ENCODE measurements at places on chromosomes 5 and 9. TPM values are rescaled to one million over a fixed set of nuclear protein-coding genes. Genes with fewer than 3 reads are reported as not detected.

PCDHGB4 gene
- total RNA-seq, result 12.5 TPM

LCN2 gene
- 38.2 TPM for total RNA-seq

FAM200C gene
- total RNA-seq, result 4.3 TPM

PRDM9 gene
- not detected for total RNA-seq

PHF24 gene
- total RNA-seq, result not detected

GRM6 gene
- not detected for total RNA-seq

PLAC8L1 gene
- not detected for total RNA-seq

SLCO6A1 gene
- not detected for total RNA-seq

ADRA1B gene
- 5.4 TPM for total RNA-seq

C5orf58 gene
- total RNA-seq, result not detected

CARTPT gene
- not detected for total RNA-seq

DNA sequence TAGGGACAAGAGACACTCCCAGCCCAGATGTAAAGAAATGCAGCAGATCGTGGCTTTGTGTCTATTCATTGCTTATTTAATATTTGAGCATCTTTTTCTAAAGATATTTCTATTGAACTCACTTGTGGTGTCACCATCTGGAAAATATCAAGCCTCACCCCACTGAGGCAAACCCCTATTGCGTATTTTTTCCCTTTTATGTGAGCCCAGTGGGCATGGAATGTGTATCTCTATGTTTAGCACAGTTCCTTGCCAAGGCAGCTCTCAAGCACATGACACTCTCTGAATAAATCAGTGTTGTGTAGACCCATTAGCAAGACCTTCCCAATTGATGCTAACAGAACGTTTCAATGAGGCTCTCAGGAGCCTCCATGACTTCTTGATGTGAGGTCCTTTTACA is 81.6 kb downstream of the TMEM174 start:
- no peak for DNase-seq

- no peak for DNase-seq
These were observed 62.8 kb upstream of the SUB1 start for GRCh38 chr5:32522429-32523143.

DNA sequence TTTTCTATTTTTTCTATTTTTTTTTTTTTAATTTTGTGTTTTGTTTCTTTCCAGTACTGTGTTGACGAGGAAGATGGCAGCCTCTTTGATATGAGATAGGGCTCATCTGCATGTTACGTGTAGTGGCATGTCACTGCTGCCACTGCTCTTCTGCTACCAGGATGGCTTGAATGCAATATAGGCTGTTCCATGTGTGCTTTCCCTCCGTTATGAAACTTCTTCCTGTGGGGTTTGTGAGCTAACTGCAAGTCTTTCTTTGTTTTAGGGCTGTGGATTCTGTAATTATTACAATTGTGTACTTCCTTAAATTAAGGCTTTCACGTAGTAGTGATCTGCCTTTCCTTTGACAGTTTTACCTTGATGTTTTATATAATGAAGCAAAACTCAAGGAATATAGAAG is 184.6 kb downstream of the KDM4C start:
- no peak for DNase-seq

DNA sequence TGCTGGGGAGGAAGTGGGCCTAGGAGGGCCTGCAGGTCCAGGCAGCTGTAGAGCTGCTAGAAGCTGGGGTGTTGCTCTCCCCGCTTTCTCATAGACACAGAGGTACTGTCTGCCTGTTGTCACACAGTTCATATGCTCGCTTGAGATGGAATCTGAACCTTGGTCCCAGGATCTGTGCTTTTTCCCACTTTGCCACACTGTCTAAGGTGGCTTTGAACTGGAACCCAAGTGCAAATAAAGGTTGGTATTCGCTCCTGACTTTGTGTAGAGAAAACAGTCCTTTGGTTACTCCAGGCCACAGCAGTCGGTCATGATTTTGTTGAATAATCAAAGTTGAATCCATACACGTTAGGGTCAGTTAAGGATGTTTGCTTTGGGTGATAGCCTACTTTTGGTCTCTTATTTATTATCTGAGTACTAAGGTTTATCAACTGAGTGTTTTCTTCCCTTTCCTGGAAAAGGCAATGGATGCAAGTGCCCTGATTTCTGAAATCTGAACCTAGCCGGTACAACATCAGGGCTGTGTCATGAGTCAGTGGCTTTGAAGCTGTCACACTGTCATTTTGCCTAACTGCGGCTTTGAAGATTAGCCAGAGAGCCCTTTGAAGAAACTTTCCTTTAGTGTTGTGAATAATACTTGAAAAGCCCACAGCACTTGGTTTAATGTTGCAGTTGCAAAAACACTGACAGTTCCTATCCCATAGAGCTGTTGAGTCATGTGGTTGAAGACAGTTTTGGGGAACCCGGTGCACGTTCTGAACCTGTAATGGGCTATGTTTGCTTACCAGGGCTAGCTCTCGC is 41.3 kb downstream of the HABP4 start:
- DNase-seq, result no peak

- no peak for DNase-seq
These were observed 54.0 kb downstream of the SECISBP2 start for GRCh38 chr9:89372230-89372816.

- no peak for DNase-seq
These were observed 25.0 kb downstream of the WDR36 start for GRCh38 chr5:111117136-111117535.

DNA sequence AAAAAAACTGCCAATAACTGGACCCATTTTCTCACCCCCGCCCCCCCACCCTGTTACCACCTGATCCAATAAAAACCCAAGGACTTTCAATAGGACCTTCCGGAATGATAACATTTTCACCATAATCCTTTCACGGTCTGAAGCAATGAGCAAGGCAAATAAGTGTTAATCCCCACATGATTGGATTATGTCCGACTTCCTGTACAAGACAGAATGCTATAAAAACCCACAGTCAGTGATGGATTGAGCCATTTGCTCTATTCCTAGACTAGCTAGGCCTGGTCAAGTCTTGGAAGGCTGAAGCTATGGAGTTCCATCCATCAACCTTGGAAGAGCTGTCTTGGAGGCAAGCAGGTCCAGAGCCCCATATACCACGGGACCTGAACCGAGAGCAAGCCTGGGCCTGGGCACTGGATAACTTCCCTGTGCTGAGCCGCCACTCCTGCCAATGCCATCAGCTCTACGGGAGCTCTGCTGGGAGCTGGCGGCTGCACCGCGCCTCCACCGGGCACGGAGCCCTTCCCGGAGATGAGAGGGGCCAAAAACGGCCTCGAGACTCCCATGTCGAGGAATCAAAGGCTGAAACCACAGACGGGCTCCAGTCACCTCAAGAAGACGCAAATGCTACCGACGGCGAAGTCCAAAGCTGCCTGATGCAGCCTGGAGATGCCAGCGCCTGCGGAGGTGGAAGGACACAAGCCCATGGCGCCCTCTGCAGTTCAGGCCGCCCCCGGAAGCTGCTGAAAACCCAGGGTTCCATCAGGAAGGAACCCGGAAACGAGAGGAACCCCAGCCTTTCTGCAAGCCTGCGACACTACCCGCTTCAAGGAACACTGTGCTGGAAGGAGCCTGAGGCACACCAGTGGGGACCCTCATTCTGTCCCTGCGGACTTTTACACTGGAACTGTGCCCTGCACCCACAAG is 69.2 kb downstream of the ANXA2R start:
- no peak for DNase-seq

DNA sequence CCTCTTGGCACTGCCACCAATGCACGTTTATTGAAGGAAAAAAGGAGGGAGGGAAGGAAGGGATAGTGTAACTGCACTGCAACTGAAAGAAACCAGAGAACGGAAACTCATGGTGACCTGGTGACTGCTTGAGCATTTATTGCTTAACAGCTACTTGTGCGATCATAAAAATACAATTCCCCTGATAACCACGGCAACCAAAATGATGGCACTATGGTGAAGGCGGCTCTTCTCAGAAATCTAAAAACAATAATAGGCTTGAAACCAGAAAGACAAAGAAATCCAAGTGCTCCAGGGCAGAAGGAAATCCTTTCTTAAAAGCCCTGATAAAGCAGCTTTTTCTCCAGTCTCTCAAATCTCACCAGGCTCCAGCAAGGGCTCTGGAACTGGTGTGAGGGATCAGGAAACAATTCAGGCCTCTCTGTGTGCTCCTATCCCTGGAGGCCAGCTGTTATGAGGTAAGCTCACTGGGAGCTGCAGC is 1.9 kb downstream of the FBXO10 start:
- DNase-seq, result no peak

DNA sequence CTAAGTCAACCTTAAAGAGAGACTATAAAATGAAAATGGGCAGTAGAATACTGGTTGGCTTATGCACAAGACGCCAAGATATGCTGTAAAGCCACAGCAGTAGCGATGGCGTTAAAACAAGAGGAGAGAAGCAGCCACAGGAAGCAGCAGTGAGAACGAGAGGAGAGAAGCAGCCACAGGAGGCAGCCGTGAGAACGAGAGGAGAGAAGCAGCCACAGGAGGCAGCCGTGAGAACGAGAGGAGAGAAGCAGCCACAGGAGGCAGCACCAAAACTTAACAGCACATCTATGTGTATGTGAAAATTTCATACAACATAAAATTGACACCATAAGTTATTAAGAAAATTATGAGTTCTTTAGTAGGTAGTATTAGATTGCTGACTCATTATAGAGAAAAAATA is 2318.6 kb upstream of the ACO1 start:
- no peak for DNase-seq

GRCh38 chr9:112308588-112308987 is 24.8 kb downstream of the PTBP3 start:
- peak; percentile 57 for DNase-seq

DNA sequence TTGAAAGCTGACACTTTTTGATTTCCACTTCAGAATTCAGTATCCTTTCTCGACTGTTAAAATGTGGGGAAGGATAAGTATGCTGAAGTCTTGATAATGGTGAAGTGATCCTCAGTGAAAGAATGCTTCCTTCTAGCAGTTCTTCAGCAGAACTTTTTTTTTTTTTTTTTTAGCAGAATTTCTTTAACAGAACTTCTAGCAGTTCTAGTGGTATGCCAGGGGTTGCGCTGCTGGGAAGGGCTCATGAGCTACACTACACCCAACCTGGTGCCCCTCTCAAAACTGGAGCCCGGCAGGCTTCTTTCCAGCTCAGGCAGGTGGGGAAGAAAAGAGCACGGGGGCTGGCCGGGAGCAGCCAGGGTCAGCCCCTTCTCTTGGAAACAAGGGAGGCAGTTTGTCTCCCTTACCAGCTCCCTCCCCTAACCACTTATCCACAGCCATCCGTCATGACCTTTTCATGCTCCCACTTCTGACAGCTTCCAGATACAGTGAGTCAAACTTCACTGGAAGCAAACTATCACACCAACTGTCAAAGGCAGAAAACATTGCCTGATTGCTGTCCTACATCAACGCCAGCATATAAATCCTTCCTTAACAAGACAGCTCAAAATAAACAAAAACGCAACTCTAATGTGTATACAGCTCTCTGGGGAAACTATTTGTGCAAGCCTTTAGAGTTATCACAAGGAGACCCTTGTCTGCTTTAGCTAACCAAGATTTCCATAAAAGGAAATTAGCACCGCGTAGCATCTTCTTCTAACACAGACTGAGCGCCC is 211.5 kb downstream of the GAPVD1 start:
- peak; percentile 33 for DNase-seq

DNA sequence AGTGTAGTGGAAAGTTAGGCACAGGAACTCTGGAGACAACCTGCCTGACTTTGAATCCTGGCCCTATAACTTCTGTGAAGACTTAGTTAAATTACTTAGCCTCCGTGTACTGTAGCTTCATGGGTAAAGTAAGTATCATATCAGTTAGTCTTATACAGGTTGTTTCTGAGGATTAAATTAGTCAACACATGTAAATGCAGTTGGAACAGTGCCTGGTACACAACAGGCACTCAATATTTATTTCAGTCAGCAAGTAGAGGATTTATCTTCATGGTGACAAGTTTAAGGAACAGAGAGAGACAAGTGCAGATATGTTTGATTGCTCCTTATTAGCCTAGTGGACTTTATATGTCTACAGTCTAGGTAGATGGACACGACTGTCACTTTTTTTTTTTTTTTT is 2.7 kb downstream of the TSLP start:
- DNase-seq, result no peak

DNA sequence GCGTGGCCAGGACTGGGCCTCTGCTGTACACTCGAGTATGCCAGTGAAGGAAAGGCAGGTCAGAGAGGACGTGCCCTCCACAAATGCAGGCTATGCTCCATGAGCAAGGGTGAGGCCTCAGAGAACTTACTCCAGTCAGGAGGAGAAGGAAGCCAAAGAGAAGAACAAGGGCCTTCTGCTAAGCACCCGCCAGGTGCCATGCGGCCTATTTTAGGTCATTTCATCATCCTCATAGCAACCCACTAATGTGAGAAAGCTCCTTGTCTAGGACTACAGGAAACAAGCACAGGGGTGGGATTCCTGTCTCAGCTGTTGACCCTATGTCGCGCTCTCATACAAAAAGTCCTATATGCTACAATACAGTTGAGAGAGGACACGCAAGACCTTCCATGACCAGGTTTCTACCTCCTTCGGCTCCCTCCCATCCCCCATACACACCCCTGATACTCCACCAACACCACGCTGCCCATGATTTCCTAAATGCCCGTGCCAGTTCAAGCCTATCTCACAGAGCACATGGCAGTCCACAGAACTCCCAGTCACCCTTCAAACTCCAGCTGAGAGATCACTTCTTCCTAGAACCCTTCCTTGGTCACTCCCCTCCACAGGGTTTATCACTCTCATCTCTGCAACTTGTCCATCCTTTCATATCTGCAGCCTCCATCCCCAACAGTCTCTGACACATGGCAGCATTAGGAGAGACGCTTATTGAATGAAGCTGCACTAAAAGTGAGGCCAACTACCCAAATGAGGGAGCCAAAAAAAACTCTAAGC is 26.8 kb downstream of the PSMB7 start:
- DNase-seq, result no peak

DNA sequence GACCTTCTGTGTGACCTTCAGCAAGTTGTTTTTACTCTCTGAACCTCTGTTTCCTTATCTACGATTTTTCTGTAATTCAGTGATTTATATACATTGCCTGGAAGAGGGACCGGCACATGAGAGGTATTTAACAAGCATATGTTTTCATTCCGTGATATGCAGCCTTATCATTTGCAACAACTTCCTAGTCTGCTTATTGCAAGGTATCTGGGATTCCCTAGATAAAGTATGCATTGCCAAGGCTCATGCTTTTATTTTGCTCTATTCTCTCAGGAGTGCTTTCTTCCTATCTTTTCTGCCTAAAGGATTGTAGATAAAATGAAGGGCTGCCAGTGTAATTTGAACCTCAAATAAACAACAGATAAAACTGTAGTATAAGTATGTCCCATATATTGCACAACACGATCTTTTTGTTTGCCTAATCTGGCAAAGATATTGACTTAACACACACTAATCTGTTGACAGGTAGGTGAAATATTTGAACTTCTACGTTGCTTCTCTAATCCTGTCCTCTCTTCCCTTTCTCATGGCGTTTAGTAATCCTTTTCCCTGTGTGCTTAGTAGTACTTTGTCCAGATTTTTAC is 377.2 kb upstream of the TNC start:
- DNase-seq, result peak; percentile 9

DNA sequence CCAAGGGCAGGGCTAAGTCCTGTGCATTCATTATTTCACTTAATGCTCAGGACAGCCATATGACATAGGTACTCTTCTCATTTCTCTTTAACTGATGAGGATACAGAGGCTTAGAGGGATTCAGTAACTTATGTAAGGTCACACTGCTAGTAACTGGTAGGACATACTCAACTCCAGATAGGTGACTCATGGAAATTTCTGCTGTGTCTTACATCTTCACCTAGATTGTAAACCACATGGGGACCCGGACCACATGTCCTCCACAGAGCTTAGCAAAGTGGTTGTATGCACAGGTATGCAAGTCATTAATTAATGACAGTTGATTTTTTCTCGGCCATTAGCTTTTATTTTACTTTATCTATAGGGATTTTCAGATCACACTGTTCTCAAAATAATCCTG is 29.3 kb downstream of the SLC1A1 start:
- no peak for DNase-seq

GRCh38 chr5:163988566-163988965 is 483.1 kb downstream of the MAT2B start:
- no peak for DNase-seq

All from renal cortical epithelial cell (primary cell).